Activated naive CD8-positive, alpha-beta T cell treated with anti-CD3 and anti-CD28 coated beads, Interleukin-2, amount 10 ng/mL, durations not matched to agents 7 days and 5 days (primary cell): ENCODE measurements at places on chromosomes 1 and 21. TPM values are rescaled to one million over a fixed set of nuclear protein-coding genes. Genes with fewer than 3 reads are reported as not detected.

The TMEM61 gene
- not detected for total RNA-seq

DNA sequence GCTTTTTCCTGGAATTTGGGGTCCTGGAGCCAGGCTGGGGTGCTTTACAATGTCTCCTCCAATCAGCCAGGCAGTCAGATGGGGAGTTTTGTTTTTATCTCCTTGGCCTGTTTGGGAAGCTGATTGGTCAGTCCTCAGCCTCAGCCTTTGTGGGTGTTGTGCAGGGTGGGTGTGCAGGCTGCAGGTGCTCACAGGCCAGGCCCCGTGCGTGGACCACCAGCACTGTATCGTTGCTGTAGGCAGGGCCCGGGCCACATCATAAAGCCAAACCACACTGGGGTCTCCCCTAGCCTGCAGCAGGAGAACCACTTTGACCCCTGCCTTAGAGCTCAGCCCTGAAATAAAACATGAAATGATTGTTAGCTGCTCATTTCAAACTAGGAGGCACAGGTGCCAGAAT is 8.6 kb downstream of the PRDM16 start:
- no peak for DNase-seq
- no peak overlapping the region for H3K27ac ChIP-seq
- H3K27me3 ChIP-seq, result peaks cover 24% of the 10 kb centered on the region
- peaks cover 4% of the 10 kb centered on the region for H3K4me1 ChIP-seq
- H3K4me3 ChIP-seq, result no peak overlapping the region

The TCHH gene
- 0.06 TPM for total RNA-seq

GRCh38 chr21:43703035-43703880 is 15.7 kb upstream of the PDXK start:
- peak overlapping the region; percentile 65 for H3K4me3 ChIP-seq
- DNase-seq, result peak; percentile 54
- H3K4me1 ChIP-seq, result peaks cover 7% of the 10 kb centered on the region
- no peaks in the 10 kb centered on the region for H3K27me3 ChIP-seq
- peak overlapping the region; percentile 39 for H3K27ac ChIP-seq

- no peaks in the 10 kb centered on the region for H3K36me3 ChIP-seq
- DNase-seq, result no peak
- H3K27ac ChIP-seq, result no peak overlapping the region
- H3K27me3 ChIP-seq, result peaks cover 2% of the 10 kb centered on the region
- no peaks in the 10 kb centered on the region for H3K4me1 ChIP-seq
These were observed 324.6 kb downstream of the CAMTA1 start for GRCh38 chr1:7109901-7110300.

GRCh38 chr1:19401535-19401889 is 83.8 kb downstream of the CAPZB start:
- no peak overlapping the region for H3K4me3 ChIP-seq
- H3K27ac ChIP-seq, result no peak overlapping the region
- H3K4me1 ChIP-seq, result peaks cover 28% of the 10 kb centered on the region
- H3K36me3 ChIP-seq, result peaks cover 21% of the 10 kb centered on the region
- DNase-seq, result no peak
- no peaks in the 10 kb centered on the region for H3K27me3 ChIP-seq

- H3K4me3 ChIP-seq, result peak overlapping the region; percentile 80
- no peaks in the 10 kb centered on the region for H3K27me3 ChIP-seq
- peak overlapping the region; percentile 78 for H3K27ac ChIP-seq
- peaks cover 15% of the 10 kb centered on the region for H3K4me1 ChIP-seq
- no peak for DNase-seq
These were observed 41.9 kb upstream of the CACYBP start for GRCh38 chr1:174957829-174958228.

DNA sequence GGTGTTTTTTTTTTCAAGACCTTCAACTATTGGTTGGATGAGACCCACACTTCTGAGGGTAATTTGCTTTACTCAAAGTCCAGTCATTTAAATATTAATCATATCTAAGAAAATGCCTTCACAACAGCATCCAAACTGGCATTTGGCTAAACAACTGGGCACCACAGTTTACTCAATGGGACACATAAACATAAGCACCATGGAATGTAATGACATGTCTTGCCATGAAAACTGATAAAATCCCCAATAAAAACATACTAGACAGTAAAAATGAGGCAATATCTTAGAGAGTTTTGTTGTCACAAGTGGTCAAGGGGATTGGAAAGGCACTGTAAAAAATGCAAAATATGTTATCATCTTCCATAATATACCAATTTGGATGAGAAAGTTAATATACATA is 838.8 kb upstream of the ADAMTS5 start:
- H3K4me1 ChIP-seq, result no peaks in the 10 kb centered on the region
- no peak overlapping the region for H3K27ac ChIP-seq
- DNase-seq, result no peak
- H3K27me3 ChIP-seq, result no peaks in the 10 kb centered on the region

The DAB1 gene
- 0.54 TPM for total RNA-seq

The SLC9C2 gene
- total RNA-seq, result not detected

The C2CD2 gene
- 11.9 TPM for total RNA-seq

- no peak overlapping the region for H3K4me3 ChIP-seq
- H3K4me1 ChIP-seq, result no peaks in the 10 kb centered on the region
- H3K27me3 ChIP-seq, result no peaks in the 10 kb centered on the region
- no peak overlapping the region for H3K27ac ChIP-seq
- DNase-seq, result no peak
- no peaks in the 10 kb centered on the region for H3K36me3 ChIP-seq
These were observed 336.9 kb downstream of the KCNT2 start for GRCh38 chr1:196271212-196271947.

DNA sequence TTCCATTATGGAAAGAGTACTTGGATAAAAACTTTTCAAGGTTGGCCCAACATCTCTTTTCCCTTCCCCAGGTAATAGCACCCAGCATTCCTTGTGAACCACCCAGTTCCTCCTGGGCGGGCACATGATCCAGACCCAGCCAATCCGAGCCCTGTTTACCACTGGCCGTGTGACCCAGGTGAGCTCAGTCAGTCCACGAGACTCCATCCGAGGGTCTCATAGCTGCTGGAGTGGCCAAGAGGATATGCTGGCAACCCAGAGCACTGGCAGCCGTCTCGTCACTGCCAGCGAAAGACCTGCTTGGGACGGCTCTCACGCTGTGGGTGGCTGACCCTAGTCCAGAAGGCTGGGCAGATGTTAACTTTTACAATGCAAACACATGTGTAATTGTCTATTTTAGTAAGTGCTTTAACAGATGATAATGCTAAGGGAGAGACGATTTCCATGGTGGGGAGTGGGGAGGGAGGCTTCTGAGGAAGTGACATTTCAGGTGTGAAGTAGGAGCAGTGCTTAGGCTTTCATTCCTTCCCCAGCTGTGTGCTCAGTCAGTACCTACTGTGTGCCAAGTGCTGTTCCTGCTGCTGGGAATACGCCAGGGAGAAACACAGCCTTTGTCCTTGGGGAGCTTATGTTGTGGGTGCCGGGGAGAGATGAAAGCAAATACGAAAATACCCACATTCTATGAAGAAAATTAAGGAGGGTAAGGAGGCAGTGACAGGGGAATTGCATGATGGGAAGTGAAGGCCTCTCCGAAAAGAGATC is 24.5 kb downstream of the PARK7 start:
- H3K4me3 ChIP-seq, result no peak overlapping the region
- DNase-seq, result no peak
- peaks cover 8% of the 10 kb centered on the region for H3K4me1 ChIP-seq

GRCh38 chr21:44427241-44428120 is 27.8 kb upstream of the LRRC3 start:
- H3K27me3 ChIP-seq, result no peaks in the 10 kb centered on the region
- H3K4me1 ChIP-seq, result no peaks in the 10 kb centered on the region
- DNase-seq, result peak; percentile 24

DNA sequence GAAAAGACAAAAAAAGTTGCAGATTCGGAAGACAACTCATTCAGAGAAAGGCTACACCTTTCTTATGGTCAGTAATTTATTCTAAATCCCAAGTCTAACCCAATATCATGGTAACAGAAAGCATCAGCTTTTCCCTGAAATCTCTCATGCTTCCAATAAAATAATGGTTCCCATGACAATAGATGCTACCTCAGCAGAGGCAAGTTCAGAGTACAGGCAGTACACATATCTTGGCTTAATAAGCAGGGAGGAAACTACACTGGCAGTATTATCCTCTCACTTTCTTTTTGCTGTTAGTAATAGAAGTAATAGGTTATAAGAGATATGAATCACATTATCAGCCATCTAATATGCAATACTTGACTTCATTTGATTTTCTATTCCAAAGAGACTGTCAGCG is 137.1 kb downstream of the DPYD start:
- H3K36me3 ChIP-seq, result peaks cover 3% of the 10 kb centered on the region
- DNase-seq, result no peak
- peaks cover 9% of the 10 kb centered on the region for H3K4me1 ChIP-seq
- no peak overlapping the region for H3K27ac ChIP-seq
- no peaks in the 10 kb centered on the region for H3K27me3 ChIP-seq
- H3K4me3 ChIP-seq, result no peak overlapping the region

GRCh38 chr1:83692524-83693381 is 306.2 kb downstream of the TTLL7 start:
- peaks cover 2% of the 10 kb centered on the region for H3K36me3 ChIP-seq
- H3K27me3 ChIP-seq, result peaks cover 2% of the 10 kb centered on the region
- H3K4me1 ChIP-seq, result peaks cover 7% of the 10 kb centered on the region
- peak overlapping the region; percentile 84 for H3K4me3 ChIP-seq

- H3K27me3 ChIP-seq, result peaks cover 62% of the 10 kb centered on the region
- peak overlapping the region; percentile 13 for H3K4me3 ChIP-seq
- no peak overlapping the region for H3K27ac ChIP-seq
- H3K36me3 ChIP-seq, result peaks cover 10% of the 10 kb centered on the region
These were observed 60.6 kb upstream of the LRRC8B start for GRCh38 chr1:89464008-89464407.

DNA sequence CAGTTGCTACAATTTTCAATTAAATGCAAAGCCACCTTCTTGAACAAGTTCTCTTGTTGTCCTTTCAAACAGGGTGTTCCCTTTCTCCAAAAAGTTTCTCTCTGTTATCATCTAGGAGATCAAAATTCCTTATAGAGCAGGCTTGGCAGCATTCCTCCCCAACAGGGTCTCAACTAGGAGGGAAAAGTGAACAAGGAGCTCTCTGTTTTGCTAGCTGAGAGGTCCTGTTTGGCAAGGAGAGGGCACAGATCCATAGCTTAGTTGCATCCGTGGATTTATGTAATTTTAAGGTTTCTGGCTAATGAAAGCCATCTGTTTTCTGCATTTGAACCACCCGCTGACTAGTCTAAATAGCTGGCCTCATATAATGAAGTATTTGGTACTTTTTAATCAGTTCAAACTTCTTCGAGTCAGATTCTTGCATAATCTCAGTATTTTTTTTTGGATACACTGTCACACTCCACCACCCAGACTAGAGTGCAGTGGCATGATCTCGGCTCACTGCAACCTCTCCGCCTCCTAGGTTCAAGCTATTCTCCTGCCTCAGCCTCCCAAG is 54.0 kb downstream of the APP start:
- no peak overlapping the region for H3K4me3 ChIP-seq
- no peak overlapping the region for H3K27ac ChIP-seq
- DNase-seq, result no peak
- H3K4me1 ChIP-seq, result no peaks in the 10 kb centered on the region
- peaks cover 5% of the 10 kb centered on the region for H3K36me3 ChIP-seq

- no peak overlapping the region for H3K27ac ChIP-seq
- no peak for DNase-seq
- no peaks in the 10 kb centered on the region for H3K4me1 ChIP-seq
- no peak overlapping the region for H3K4me3 ChIP-seq
- H3K27me3 ChIP-seq, result no peaks in the 10 kb centered on the region
These were observed 66.7 kb downstream of the KCNJ6 start for GRCh38 chr21:37849506-37850102.

- no peaks in the 10 kb centered on the region for H3K27me3 ChIP-seq
- peaks cover 53% of the 10 kb centered on the region for H3K36me3 ChIP-seq
These were observed 84.4 kb downstream of the MACF1 start for GRCh38 chr1:39288735-39289465.

The UMODL1 gene
- 0.30 TPM for total RNA-seq

The ARMH1 gene
- total RNA-seq, result 105 TPM

The LCE1D gene
- not detected for total RNA-seq

DNA sequence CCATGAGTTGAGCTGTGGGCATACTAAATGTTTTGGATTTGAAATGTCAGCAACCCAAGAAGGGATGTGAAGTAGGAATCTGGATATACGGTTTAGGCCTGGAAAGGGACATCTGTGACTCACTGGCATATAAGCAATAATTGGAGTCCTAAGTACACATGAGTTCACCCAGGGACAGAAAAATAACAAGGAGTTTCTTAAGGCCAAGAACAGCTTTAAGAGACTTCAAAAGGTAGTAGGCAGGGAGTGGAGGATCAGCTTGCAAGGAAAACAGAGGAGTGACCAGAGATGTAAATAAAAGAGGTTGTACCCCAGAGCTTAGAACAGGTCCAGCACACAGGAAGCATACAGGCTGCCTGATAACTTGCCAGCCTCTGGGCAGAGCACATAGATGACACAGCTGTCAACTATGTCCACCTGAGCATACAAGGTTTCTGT is 28.1 kb downstream of the TMEM50B start:
- H3K4me1 ChIP-seq, result peaks cover 3% of the 10 kb centered on the region
- DNase-seq, result no peak
- peaks cover 17% of the 10 kb centered on the region for H3K36me3 ChIP-seq
- no peaks in the 10 kb centered on the region for H3K27me3 ChIP-seq

The ANGPTL3 gene
- not detected for total RNA-seq

The FCRL4 gene
- not detected for total RNA-seq

The HFM1 gene
- not detected for total RNA-seq

The FTCD gene
- 1.3 TPM for total RNA-seq

The HIVEP3 gene
- 10.7 TPM for total RNA-seq

GRCh38 chr1:209486861-209487593 is 96.5 kb upstream of the CAMK1G start:
- no peak for DNase-seq
- H3K27me3 ChIP-seq, result peaks cover 4% of the 10 kb centered on the region
- no peak overlapping the region for H3K4me3 ChIP-seq
- H3K36me3 ChIP-seq, result no peaks in the 10 kb centered on the region

- H3K27me3 ChIP-seq, result no peaks in the 10 kb centered on the region
- no peak for DNase-seq
- peaks cover 4% of the 10 kb centered on the region for H3K36me3 ChIP-seq
- H3K4me1 ChIP-seq, result peaks cover 11% of the 10 kb centered on the region
- H3K27ac ChIP-seq, result no peak overlapping the region
These were observed 4.6 kb downstream of the GPATCH2 start for GRCh38 chr1:217626321-217626720.

DNA sequence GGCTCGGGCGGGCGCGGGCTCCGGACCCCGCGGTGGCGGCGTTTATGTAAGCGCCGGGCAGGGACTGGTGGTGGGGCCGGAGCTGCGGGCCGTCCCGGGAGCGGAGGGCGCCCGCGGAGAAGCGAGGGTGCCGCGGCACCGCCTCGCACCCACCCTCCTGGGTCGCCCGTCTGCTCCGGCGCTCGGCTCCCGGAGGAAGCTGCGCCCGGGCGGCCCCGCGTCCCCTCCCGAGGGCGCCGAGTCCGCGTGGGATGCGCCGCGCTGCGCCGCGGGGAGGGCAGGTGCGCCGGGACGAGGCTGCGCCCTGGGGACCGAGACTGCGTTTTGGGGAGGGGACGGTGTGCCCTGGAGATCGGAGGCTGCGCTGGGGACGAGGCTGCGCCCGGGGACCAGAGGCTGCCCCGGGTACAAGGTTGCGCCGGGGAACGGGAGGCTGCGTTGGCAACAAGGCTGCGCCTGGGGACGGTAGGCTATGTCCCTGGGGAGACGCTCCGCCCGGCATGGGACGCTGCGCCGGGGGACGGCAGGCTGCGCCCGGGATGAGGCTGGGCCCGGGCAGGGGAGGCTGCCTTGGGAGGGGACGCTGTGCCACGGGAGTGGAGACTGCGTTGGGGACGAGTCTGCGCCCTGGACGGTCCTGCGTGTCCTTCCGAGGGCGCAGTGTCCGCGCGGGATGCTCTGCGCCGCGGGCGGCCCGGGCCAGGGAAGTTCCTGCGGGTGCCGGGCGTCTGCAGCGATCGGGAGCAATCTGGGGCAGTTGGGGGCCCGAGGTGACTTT is 627 bp downstream of the ADARB1 start:
- H3K36me3 ChIP-seq, result peaks cover under 1% of the 10 kb centered on the region
- H3K4me1 ChIP-seq, result peaks cover 45% of the 10 kb centered on the region

The NGF gene
- not detected for total RNA-seq

- no peak overlapping the region for H3K4me3 ChIP-seq
- H3K27me3 ChIP-seq, result peaks cover 2% of the 10 kb centered on the region
- no peaks in the 10 kb centered on the region for H3K4me1 ChIP-seq
These were observed 17.5 kb downstream of the LRRC71 start for GRCh38 chr1:156937883-156938282.
